ENCODE measurements at places on chromosomes 7 and 10. TPM values are rescaled to one million over a fixed set of nuclear protein-coding genes. Genes with fewer than 3 reads are reported as not detected.

DNA sequence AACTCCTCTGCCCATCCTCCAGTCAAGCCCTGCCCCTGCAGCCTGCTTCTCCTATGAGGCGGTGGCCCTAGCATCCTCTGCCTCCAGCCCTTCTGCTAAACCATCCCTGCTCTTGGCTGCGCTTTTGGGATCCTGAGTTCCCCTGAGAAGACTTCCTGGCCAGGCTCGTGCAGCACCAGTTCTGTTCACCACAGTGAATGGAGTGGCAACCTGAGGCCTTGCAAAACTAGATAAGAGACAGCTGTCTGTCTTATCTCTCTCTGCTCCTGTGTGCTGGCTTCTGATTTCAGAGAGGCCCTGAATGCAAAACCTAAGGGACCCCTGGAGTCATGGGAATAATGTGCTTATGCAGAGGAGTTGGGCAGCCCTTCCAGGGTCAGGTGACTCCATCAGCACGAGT is 119.2 kb downstream of the TMEM178B start:
- no peak overlapping the region for H3K27ac ChIP-seq
- H3K36me3 ChIP-seq = no peaks in the 10 kb centered on the region
- no peak for DNase-seq
- no peak overlapping the region for H3K4me3 ChIP-seq
- H3K27me3 ChIP-seq = no peaks in the 10 kb centered on the region

DNA sequence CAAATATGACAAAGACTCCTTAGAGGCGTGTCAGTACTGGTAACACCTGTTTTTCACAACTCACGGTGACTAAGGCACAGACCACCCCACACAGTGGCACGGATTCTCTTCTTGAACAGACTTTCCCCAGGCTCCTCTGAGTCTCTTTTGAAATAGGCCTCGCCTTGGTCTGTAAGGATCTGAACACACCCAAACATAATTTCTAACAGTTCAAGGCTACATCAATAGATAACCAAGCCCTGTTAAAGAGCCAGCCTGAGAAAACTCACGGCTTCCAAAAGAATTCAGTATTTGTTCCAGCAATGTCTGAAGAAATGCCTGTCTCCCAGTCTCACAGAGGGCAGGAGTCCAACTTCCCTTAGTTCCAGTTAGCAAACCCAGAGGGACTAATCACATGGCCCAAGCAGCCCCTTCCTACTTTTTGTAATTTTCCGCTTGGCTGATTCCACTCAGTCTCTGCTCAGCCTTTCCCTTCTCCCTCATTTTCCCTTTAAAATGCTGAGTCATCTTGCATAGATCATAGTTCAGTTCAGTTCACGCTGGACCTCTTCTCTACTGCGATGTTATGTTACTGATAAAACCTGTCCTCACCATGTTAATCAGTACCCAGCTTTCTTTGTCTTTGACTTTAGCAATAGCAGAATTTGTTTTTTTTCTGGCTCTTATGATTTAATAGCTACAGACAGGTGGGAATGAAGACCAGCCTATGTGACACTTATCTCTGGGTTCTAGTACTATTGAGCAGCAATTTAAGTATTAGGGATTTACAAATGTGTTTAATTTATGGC is 22.6 kb upstream of the AKR1C3 start:
- no peak for DNase-seq
- peaks cover 4% of the 10 kb centered on the region for H3K4me1 ChIP-seq
- no peaks in the 10 kb centered on the region for H3K36me3 ChIP-seq
- no peaks in the 10 kb centered on the region for H3K27me3 ChIP-seq

GRCh38 chr7:102284891-102285539 is 1.7 kb upstream of the SH2B2 start:
- no peaks in the 10 kb centered on the region for H3K27me3 ChIP-seq
- H3K4me1 ChIP-seq = peaks cover 16% of the 10 kb centered on the region
- peak; percentile 78 for DNase-seq
- peak overlapping the region; percentile 89 for H3K27ac ChIP-seq
- no peaks in the 10 kb centered on the region for H3K36me3 ChIP-seq

DNA sequence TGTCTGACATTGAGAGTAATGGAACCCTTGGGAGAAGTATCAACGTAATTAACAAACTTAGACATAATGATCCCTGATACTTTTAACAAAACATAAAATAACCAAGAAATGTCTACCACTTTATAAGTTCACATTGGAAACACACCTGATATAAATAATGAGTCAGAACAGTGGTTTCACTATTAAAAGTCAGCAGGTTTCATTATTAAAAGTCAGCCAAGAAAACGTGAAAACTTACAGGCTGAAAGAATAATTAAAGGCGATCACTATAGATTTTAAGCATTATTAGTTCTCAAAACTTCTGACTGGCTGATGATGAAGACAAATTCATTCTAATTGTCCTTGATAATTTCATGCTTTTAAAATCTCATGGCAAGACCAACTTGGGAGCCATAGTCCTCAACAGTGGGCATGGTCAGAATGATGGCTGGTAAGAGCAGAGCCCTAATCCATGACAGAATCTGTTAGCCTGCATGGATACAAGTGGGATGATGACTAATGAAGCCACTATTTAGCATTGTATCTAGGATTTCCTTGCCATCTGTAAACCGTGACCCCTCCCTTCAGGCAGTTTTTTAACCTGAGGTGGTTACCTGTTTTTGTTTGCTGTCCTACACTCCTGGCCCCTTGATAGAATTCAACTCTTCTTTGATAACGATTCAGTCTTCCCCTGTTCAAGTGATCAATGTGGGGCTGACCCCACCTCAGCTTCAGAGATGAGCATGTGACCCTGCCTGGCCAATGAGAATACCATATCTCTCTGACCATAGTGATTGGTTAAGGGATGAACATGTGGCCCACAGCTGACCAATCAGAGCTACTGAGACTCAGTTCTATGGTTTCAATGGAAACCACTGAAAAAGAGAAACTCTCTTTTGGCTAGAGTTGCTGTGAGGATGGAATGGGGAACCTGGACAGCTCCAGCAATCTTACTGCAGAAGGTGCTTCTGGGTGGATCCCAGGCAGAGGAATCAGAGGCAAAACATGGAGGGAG is 151.0 kb downstream of the PLPP4 start:
- H3K36me3 ChIP-seq = no peaks in the 10 kb centered on the region
- no peak for DNase-seq
- H3K27ac ChIP-seq = no peak overlapping the region
- no peaks in the 10 kb centered on the region for H3K4me1 ChIP-seq
- no peak overlapping the region for H3K4me3 ChIP-seq

The UMAD1 gene
- 17.4 TPM for total RNA-seq

The ZSCAN21 gene
- total RNA-seq = 8.5 TPM

The CALHM3 gene
- total RNA-seq = not detected

Measured in heart left ventricle (tissue), 16 donors.